Calu3 (cell line): ENCODE measurements at places on chromosomes 16 and 17. TPM values are rescaled to one million over a fixed set of nuclear protein-coding genes. Genes with fewer than 3 reads are reported as not detected.

DNA sequence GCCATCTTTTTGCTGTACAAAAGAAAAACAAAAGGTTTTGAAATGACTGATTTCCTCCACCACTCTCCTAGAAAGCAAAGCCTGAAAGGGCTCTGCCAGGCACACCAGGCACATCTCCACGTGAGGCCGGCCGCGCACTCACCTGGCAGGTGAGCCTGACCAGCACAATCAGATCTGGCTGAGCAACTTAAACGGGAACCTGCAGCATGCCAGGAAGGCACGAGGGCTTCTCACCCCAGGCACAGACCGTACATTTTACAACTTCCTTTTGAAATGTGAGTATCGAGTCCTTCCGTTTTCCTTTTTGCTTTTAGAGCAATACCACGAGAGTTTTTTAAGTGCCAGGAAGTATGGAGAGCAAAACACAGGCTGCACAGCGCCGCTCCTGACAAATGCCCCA, 22.5 kb downstream of the SLC38A10 start:
- no peak for DNase-seq

- DNase-seq = peak; percentile 97
Observed at GRCh38 chr17:41496803-41497484, 7.2 kb upstream of the KRT36 start.

- DNase-seq = no peak
Observed at GRCh38 chr16:70737377-70738082, 51.7 kb upstream of the MTSS2 start.

- no peak for DNase-seq
Observed at GRCh38 chr16:79751471-79752184, 151.1 kb upstream of the MAF start.

The ARL5C gene
- not detected in 2 replicates for total RNA-seq

GRCh38 chr17:36048066-36048465, 16.0 kb upstream of the CCL18 start:
- no peak for DNase-seq

The MYCBPAP gene
- total RNA-seq = 0.52 and 1.0 TPM in 2 replicates

DNA sequence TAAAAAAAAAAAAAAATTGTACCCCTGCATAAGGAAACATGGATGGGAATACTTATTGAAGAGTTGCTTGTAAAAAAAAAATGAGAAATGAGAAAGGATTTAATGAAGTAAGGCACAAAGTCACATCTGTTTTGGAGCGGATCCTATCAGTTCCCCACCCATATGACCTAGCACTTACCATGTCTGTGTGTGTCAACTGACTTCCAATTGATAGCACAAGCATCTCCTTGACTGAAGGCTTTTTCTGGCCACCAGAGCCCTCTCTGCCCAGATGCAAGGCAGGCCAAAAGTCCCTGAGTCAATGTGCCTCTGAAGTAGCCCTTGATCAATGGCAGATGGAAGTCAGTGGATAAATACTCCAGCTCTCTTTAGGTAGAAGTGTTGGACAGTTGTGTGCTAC, 13.4 kb upstream of the NLK start:
- DNase-seq = no peak

- DNase-seq = no peak
Observed at GRCh38 chr17:81913394-81914102, 2.3 kb upstream of the PCYT2 start.

The CIBAR2 gene
- total RNA-seq = not detected in 2 replicates

The SLC35G6 gene
- total RNA-seq = not detected in 2 replicates

The HSPB9 gene
- total RNA-seq = 0.54 and 0.69 TPM in 2 replicates

GRCh38 chr17:12164085-12164484, 143.4 kb downstream of the MAP2K4 start:
- no peak for DNase-seq

- no peak for DNase-seq
Observed at GRCh38 chr16:12225806-12226465, 249.4 kb downstream of the SNX29 start.

DNA sequence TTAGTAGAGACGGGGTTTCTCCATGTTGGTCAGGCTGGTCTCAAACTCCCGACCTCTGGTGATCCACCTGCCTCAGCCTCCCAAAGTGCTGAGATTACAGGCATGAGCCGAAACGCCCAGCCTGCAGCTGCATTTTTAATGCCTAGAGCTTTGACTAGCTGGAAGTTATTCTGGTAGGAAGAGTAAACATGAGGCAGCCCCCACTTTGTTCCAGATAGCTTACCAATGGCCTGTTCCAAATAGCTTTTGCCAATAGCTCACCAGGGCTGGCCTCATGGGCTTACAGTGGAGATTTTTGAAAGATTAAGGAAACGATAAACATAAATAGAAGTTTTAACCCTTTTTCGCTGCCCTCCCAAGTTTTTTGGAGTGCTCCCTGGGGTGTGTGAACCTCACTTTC, 9.8 kb downstream of the TRPV2 start:
- DNase-seq = no peak

DNA sequence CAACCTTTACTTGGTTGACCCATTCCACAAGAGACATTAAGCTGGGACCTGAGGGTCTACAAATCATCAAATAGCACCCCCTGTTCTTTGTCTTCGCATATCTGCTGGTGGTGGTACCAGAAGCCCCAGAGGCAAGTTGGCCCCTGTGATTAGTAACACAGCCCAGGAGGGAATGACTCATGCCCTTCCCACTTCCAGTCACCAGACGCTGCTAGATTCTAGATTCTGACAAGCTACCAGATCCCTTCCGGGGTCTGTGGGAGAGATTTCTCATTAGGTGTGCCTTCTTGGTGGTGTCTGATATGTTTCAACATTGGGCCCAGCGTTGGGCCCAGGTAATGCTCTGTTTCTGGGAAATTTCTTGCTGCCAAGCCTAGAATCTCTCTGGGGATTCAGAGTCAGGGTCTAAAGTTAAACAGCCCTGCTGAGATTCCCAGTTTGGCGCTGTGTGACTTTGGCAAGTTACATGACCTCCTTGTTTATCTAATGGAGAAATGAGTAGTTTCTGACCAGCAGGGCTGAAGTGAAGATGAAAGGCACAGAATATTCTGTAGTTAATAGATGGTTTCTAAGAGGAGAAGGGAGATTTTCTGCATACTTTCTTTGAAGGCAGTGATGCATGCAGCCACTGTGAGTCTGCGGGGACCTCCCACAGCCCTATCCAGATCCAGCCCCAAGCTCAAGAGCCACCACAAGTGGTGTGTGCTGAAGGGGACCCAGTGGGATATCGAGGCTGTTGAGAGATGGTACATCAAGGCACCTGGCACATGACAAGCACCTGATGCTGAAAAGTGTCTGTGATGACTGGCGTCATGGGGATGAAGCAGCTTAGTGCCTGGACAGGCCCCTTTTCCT, 3.9 kb downstream of the TRPV2 start:
- peak; percentile 52 for DNase-seq

GRCh38 chr17:56598466-56598865, 5.0 kb downstream of the NOG start:
- no peak for DNase-seq

The IGFALS gene
- not detected in 2 replicates for total RNA-seq

DNA sequence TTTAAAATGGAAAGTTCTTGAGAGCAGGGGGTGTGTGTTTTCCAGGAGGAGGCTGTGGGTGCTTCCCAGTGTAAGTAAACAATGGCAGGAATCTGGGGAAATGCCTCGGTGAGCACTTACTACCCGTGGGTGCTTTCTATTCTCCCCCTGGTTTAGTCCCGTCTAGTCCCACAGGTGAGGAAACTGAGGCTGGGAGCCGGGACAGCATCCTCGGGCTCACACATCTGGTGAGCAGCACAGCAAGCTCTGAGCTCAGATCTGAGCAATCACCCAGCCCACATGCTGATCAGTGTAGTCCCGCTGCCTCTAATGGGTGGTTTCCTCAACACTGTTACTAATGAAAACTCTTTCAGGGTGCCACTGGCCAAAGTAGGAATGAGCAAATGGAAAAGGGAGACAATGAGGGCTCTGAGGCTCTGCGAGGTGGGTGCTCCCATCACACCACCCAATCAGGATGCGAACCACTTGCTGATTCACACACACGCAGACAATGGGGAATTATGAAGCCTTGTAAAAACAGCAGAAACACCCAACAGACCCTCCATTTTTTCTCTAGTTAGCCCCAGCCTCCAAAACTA, 202.6 kb downstream of the PARN start:
- peak; percentile 13 for DNase-seq

DNA sequence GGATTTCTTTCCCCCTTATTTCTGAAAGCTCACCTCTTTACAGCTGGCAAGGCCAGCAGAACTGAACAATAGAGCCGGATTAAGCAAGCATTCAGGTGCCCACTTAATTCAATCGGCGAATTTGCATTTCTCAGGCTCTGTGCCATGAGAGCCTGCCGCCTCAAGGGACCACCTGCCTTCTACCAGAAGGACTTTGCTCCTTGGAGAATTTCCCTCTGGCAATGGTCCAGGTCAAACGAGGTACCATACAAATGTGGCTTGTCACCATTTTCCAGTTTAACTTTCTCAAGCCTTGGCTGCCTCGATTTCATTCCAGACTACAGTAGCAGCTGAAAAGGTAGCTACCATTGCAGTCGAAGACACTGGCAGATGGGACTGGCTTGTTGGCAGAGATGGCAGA, 534.0 kb downstream of the MAF start:
- DNase-seq = no peak

The AIPL1 gene
- not detected in 2 replicates for total RNA-seq

The CCL5 gene
- 7.0 and 28.7 TPM in 2 replicates for total RNA-seq

GRCh38 chr17:39062846-39063680, 88.4 kb downstream of the PLXDC1 start:
- DNase-seq = no peak

The CACNG5 gene
- total RNA-seq = not detected in 2 replicates

The OSGIN1 gene
- total RNA-seq = 13.9 and 15.6 TPM in 2 replicates

- DNase-seq = no peak
Observed at GRCh38 chr17:38912221-38912813, 13.1 kb upstream of the LASP1NB start.

DNA sequence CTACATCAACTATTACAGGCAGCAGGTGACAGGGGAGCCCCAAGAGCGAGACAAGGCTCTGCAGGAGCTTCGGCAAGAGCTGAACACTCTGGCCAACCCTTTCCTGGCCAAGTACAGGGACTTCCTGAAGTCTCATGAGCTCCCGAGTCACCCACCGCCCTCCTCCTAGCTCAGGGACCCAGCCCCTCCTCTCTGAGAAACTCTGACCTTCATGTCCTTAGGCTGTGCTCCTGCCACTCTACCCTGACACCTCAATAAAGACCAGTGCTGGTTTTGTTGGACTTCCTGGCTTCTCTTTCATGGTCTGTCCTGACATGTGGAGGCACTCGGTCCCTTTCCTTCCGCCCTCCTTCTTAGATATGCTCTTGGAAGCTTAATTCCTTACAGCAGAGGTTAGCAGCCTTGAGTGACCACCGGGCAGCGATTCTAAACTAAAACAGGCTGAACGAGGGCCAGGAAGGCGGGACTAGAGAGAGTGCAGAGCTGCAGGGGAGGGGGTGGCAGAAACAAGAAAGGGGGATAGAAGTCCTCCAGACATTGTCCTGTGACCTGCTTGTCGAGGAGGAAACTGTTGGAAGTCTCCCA, 915 bp downstream of the AHSP start:
- no peak for DNase-seq

GRCh38 chr17:64281962-64282752, 19.1 kb upstream of the TEX2 start:
- DNase-seq = peak; percentile 51

The QPRT gene
- 4.6 and 7.5 TPM in 2 replicates for total RNA-seq

GRCh38 chr16:62755938-62756337, 719.7 kb upstream of the CDH8 start:
- DNase-seq = no peak

DNA sequence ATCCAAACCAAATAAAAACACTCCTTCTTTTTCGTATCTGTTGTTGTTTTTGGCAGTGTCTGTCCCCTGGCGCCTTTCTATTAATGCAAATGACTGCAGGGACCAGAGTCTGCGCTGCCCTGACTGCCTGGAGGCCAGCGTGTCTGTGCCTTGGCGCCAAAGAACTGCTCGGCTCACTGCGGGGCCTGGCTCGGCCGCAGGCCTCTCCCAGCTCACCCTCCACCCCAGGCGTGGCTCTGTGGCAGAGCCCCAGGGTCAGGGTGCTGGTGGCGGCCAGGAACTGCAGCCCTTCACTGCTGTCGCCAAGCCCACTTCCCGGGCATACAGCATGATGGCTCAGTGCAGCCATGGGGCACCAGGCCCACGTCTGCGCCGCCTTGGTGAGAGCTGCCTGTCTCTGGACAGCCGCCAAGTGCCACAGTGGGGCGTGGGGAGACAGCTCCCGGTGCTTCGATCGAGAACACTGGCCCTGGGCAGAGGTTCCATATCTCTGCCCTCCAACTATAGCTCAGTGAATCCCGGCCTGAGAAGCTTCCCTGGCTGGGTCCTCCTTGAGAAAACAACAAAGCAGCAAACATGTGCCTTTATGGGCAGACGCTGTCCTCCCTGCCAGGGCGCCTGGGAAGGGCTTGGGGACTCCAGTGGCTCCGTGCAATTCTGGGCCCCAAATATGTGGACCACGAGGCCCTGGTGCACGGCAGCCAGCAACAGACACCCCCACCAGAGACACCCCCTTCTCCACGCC, 11.1 kb downstream of the CANT1 start:
- peak; percentile 62 for DNase-seq

DNA sequence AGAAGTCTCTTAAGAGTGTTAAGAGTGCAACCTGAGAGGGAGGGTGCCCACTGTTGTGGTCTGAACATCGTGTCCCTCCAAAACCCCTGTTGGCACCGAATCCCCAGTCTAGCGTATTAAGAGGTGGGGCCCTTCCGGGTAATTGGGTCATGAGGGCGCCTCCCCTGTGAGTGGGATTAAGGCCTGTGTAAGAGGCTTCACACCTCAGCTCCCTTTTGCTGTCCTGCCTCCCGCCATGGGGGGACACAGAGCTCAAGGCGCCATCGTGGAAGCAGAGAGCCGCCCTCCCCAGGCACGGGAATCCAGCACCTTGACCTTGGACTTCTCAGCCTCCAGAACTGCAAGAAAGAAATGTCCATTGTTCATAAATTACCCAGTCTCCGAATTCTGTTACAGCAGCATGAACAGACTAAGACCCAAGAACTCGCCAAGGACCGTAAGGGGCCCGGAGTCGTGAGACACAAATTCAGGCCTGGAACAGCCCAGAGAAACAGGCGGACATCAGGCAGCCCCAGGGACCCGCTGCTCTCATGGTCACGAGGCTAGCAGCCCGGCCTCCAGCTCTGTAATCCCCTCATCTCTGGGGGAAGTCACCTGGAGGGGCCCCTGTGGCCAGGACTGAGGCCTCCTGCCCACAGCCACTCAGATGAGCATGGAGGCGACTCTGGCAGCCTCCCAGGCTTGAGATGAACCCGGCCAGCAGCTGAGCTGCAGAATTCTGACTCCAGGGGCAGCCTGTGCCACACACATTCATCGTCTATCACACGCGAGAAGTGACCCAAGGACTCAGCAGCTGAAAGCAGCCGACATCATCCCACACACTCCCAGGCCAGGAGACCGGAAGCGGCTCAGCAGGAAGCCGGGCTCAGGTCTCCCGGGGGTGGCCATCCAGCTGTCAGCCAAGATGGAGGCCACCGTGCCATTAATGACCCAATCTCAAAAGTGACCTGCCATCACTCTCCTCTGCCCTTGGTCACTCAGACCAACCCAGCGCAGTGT, 12.8 kb upstream of the CHMP6 start:
- no peak for DNase-seq

GRCh38 chr17:68053231-68054013, 17.9 kb downstream of the KPNA2 start:
- no peak for DNase-seq
